Urinary bladder (tissue), 4 donors: ENCODE measurements at places on chromosomes 2 and 18.

DNA sequence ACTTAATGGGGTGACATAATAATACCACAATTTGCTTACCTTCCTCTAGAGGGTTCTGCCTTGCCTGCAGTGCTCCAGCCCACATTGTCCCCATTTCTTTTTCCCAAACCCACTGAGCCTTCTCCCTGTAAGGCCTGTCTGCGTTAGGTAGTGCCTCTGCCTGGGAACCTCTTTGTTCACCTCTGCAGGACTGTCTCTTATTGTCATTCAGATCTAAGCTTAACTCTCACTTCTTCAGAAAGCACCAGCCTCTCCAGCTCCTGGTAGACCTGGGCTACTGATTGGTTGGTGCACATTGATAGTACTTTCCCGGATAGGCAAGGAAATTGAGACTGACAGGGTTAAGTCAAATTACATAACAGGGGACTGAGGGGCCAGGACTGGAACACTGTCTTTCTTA is 49.1 kb downstream of the CCDC85A start:
- no peak for DNase-seq

GRCh38 chr2:124353656-124354055 is 328.6 kb downstream of the CNTNAP5 start:
- DNase-seq = no peak

DNA sequence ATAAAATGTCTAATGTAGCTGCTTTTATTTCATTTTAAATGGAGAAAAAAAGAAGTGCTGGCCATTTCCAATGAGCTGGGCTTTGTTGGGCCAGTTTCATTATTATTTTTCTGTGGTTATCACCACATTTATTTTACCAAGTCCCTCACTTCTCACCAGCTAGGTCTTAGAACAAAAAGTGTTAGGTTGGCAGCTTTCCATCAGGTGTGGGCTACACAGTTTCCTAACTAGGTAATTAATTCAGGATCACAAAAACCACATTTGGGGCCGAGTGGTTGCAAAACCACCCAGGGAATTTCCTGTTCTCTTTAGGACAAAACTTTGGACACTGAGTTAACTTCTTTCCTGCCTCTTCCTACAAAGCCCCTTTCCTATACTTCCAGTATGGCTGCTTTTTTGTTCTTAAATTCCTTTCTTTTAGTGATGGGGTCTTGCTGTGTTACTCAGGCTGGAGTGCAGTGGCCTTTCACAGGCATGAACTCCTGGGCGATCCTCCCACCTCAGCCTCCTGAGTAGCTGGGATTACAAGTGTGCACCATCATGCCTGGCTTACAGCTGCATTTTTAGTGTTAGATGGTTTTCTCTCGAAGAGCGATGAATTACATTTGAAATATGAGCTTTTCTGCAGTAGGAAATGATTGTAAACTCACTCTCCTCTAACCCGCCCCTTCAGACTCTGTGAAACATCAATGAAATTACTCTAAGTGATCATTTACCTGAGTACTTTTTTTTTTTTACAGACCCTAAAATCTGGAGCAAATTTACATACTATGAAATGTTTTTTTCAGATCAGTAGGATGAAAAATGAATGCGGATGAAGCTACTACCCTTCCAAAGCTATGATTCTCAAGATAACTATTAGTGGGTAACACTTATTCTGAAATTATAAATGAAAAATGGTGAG is 2.6 kb upstream of the ZFP36L2 start:
- no peak for DNase-seq

DNA sequence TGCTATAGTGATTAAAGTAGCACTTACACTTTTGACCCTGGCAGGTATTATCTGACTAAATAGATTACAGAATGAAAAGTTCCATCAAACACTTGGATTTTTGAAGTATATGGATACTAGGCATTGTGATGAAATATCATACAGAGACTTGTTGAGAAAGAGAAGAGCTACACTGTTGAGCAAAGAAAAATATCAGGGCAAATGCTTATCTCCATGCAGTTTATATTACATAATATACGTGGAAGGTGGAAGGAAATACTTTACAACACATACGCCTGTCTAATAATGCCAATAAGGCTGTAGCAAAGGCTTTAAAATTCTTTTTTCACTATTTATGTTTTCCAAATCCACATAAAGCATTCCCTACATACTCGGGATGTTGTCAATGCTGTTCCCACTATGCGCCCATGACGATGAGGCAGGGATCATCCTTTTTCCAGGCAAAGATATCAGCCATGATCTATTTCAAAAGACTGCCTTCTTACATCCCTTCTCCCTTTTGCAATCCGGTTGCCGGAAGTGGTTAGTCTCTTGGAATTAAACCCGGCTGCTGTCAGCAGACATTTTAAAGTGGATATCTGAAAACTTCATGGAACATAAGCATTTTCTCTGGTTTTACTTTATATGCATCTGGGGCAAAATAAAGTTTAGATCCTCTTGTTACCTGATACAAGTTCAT is 92.6 kb upstream of the ITGA4 start:
- no peak for DNase-seq

DNA sequence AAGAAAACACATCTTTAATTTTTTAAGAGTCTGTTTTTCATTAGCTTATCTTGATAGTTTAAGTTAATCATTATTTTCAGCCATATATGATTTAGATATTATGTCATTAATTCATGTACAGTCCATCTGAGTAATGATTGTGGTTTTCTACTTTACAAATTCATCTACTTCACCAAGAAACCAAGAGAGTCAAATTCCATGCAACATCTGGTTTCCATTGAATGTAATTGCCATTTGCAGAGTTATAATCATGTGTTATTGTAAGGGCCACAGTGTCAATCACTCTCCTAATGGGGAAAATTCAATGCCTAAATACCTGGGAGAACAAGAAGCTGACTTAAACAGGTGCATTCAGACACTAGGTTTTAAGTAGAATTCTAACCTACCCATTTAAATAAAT is 217.2 kb upstream of the OSR1 start:
- no peak for DNase-seq

DNA sequence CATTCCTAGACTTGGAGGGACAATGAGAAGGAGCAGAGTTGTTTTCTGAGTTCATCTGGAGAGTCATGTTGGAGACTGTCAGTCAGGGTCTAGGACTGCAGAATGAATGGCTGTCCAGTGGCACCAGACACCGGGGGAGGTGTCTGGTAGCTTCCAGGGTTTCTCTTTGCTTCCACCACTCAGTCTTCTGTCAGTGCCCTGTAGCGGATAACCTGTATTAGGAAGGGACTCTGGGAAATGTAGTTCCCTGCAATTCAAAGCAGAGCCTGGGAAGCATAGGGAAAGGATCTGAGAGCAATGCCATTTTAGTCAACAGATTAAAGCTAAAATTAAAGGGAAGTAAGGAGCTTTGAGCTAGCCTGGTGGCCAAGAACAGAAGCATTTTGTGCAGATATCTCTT is 257.9 kb downstream of the THSD7B start:
- DNase-seq = no peak

DNA sequence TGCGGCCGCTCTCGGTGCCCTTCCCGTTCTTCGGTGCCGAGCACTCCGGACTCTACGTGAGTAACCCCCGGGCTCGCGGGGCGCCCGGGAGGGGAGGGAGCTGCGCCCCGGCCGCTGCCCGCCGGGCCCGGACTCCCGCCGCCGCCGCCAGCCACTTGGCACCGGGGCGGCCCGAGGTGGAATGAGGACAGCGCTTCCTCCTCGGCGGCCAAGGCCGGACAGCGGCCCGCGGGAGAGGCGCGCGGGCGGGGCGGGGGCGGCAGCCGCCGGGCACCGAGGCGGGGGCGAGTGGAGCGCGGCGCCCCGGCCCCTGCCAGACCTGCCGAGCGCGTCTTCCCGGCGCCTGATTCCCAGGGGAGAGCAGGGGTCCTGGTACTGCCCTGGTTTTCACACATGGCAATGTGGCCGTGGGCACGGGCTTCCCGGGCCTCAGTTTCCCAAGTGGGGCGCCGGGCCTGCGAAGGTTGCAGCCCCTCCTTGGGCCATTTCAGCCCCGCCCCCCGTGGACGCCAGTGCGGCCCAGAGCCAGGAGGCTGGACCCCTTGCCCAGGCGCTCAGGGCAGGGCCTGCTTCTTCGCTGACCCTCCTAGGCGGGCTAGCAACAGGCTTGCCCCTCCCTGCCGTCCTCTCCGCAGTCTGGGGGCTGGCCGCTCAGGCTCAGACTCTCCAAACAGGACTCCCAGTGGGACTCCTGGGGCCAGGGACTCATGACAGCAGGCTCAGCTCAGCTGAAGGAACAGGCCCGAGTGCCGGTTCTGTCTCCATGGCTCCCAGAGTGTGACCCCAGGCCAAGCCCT is 775 bp downstream of the SNED1 start:
- DNase-seq = no peak

GRCh38 chr18:23972453-23972852 is 42.1 kb upstream of the TTC39C start:
- no peak for DNase-seq

- DNase-seq = peak; percentile 43
Measured at GRCh38 chr18:23684515-23685197, 4.6 kb upstream of the LAMA3 start.

GRCh38 chr2:135124924-135125886 is 73.1 kb downstream of the RAB3GAP1 start:
- no peak for DNase-seq

- DNase-seq = no peak
Measured at GRCh38 chr2:240302041-240302440, 133.4 kb upstream of the GPC1 start.

DNA sequence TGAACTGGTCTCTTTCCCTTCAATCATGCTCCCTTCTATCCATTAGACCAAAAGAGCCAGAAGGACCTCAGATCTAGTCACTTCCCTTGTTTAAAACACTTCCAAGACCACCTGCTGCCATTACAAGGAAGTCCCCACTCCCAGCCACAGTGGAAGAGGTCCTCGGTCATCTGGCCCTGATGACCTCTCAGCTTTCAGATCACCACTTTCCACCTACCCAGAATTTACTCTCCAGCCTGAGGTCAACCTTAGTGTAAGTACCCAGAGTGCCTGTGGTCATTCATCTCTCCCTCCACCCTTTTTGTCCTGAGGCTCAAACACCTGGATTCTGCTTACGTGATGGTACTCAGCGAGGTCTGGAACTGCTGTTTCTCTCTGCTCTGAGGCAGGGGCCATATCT is 67.1 kb downstream of the MARCO start:
- DNase-seq = no peak

GRCh38 chr2:239601201-239601851 is 200.5 kb upstream of the HDAC4 start:
- DNase-seq = no peak

- no peak for DNase-seq
Measured at GRCh38 chr2:148023861-148024260, 3.0 kb downstream of the MBD5 start.

- no peak for DNase-seq
Measured at GRCh38 chr18:77560341-77560992, 310.8 kb downstream of the GALR1 start.

DNA sequence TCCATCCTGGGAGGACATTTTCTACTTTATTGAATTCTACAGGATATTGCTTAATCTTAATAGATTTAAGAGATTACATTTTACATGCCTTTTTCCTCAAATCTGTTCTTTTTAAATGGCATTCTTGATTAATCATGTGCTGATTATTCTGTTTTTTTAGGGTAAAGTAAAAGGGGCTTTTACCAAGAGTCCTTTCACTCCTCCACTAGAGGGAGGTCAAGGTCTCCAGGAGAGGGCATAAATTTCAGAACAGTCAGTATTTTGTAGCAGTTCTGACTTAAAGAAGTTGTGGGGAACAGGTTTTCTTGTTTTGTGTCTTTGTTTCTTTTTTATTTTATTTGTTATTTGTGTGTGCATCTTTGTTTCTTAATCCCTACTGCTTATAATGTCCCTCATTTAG is 25.4 kb downstream of the WDR75 start:
- no peak for DNase-seq

DNA sequence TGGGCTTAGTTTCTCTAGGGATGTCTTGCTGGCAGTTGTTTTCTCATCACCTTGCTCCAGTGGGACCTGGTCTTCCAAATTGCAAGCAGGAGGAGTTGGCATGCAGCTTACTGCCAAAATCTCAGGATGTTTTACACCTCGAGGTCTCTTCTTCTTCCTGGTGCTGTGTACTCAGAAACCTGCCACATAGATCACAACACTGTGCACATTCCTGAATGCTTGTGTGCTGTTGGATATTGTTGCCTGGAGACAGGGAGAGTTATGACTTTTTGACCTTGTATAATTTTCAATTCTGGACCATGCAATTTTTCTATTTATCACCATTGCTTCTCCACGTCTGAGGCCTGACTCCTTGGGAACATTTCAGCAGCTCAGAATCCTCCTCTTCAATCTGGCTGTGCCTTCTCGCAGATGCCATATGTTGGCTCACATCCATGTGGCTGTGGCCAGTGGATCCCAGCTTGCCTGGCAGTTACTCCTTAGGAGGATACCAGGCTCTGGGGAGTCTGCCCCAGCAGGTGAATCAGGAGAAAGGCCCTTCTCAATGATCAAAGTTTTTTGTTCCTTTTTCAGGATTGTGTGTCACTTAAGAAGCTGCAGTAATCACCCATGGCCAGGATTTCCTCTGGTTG is 489.3 kb downstream of the TSN start:
- no peak for DNase-seq

- no peak for DNase-seq
Measured at GRCh38 chr2:101893681-101894381, 97.9 kb upstream of the IL1R2 start.
